ENCODE measurements at places on chromosomes 7 and 10. TPM values are rescaled to one million over a fixed set of nuclear protein-coding genes. Genes with fewer than 3 reads are reported as not detected.

- H3K4me1 ChIP-seq, result peaks cover 22% of the 10 kb centered on the region
- DNase-seq, result no peak
- no peaks in the 10 kb centered on the region for H3K36me3 ChIP-seq
Measured at GRCh38 chr7:73839743-73840714, 2.3 kb downstream of the METTL27 start.

GRCh38 chr10:129134371-129134770 lies 332.7 kb upstream of the MGMT start:
- no peak for DNase-seq
- H3K4me1 ChIP-seq, result no peaks in the 10 kb centered on the region
- no peaks in the 10 kb centered on the region for H3K36me3 ChIP-seq
- H3K27ac ChIP-seq, result no peak overlapping the region
- H3K4me3 ChIP-seq, result no peak overlapping the region

The HERC4 gene
- total RNA-seq, result 63.6 TPM

GRCh38 chr10:96261132-96261531 lies 10.2 kb downstream of the BLNK start:
- H3K36me3 ChIP-seq, result no peaks in the 10 kb centered on the region
- H3K4me1 ChIP-seq, result peaks cover 28% of the 10 kb centered on the region
- DNase-seq, result no peak
- H3K27me3 ChIP-seq, result no peaks in the 10 kb centered on the region

- H3K27ac ChIP-seq, result no peak overlapping the region
- no peaks in the 10 kb centered on the region for H3K36me3 ChIP-seq
- H3K27me3 ChIP-seq, result no peaks in the 10 kb centered on the region
- no peak overlapping the region for H3K4me3 ChIP-seq
- peaks cover 2% of the 10 kb centered on the region for H3K4me1 ChIP-seq
Measured at GRCh38 chr10:23362879-23363792, 18.5 kb upstream of the C10orf67 start.

The CALHM1 gene
- total RNA-seq, result 0.15 TPM

DNA sequence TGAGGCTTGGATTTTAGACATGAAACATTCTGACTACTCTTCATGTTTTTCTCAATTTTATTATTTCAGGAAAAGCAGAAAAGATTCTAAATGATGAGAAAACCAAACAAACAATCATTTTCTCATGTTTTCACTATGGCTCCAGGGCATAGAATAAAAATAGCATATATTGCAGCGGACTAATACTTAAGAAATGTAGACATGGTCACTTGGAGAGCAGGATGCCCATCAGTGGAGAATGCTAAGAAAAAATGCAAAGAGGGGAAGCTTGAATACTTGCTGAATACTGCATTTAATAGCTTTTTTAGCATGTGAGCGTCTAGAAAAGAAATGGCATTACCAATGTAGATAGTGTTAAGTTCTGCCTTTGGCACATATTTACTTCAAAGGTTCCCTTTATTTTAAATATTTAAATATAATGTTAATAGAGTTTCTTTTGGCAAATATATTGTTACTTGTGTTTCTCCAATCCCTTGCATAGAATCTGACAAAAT lies 107.9 kb downstream of the PPP1R17 start:
- no peak for DNase-seq
- no peak overlapping the region for H3K4me3 ChIP-seq
- no peaks in the 10 kb centered on the region for H3K27me3 ChIP-seq
- H3K36me3 ChIP-seq, result no peaks in the 10 kb centered on the region

DNA sequence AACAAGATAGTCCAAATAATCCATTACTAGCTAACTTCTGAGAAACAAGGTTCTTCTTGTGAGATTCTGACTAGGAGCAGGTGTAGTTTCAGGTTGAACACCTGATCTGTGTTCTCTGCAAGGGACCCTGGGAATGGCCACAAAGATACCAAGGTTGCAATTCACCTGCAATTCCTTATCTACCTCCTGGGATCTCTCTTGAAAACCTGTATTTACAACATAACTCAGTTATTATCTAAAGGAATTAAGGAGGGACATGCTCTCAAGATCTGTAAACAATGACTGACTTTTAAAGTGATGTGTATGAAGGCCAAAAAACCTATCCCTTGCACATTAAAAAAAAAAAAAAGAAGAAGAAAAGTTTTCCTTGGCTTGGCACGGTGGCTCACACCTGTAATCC lies 54.8 kb downstream of the ABLIM1 start:
- H3K27ac ChIP-seq, result peak overlapping the region; percentile 28
- DNase-seq, result no peak
- H3K36me3 ChIP-seq, result peaks cover 14% of the 10 kb centered on the region
- H3K4me1 ChIP-seq, result peaks cover 24% of the 10 kb centered on the region
- H3K4me3 ChIP-seq, result no peak overlapping the region

- H3K4me3 ChIP-seq, result no peak overlapping the region
- no peaks in the 10 kb centered on the region for H3K4me1 ChIP-seq
- no peak overlapping the region for H3K27ac ChIP-seq
- H3K36me3 ChIP-seq, result no peaks in the 10 kb centered on the region
Measured at GRCh38 chr7:120442838-120443237, 169.9 kb downstream of the KCND2 start.

DNA sequence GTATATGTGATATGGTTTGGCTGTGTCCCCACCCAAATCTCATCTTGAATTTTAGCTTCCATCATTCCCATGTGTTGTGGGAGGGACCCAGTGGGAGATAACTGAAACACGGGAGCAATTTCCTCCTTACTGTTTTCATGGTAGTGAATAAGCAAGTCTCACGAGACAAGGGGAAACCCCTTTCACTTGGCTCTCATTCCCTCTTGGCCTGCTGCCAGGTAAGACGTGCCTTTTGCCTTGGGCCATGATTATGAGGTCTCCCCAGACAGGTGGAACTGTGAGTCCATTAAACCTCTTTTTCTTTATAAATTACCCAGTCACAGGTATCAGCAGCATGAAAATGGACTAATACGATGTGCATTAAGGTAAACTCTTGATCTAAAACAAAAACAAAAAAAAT lies 357.1 kb upstream of the AOAH start:
- H3K36me3 ChIP-seq, result no peaks in the 10 kb centered on the region
- H3K4me3 ChIP-seq, result no peak overlapping the region
- no peak overlapping the region for H3K27ac ChIP-seq
- peaks cover 16% of the 10 kb centered on the region for H3K4me1 ChIP-seq

The TRIM73 gene
- total RNA-seq, result 5.6 TPM

GRCh38 chr7:151274936-151275812 lies 26.7 kb upstream of the SMARCD3 start:
- no peak for DNase-seq
- peaks cover 41% of the 10 kb centered on the region for H3K4me1 ChIP-seq
- no peaks in the 10 kb centered on the region for H3K36me3 ChIP-seq

GRCh38 chr7:115840702-115841101 lies 189.9 kb downstream of the TFEC start:
- H3K27me3 ChIP-seq, result no peaks in the 10 kb centered on the region
- H3K4me3 ChIP-seq, result no peak overlapping the region
- no peaks in the 10 kb centered on the region for H3K4me1 ChIP-seq
- no peak overlapping the region for H3K27ac ChIP-seq

The MNX1 gene
- 0.74 TPM for total RNA-seq

The PVRIG gene
- total RNA-seq, result not detected

The OR9A2 gene
- not detected for total RNA-seq

DNA sequence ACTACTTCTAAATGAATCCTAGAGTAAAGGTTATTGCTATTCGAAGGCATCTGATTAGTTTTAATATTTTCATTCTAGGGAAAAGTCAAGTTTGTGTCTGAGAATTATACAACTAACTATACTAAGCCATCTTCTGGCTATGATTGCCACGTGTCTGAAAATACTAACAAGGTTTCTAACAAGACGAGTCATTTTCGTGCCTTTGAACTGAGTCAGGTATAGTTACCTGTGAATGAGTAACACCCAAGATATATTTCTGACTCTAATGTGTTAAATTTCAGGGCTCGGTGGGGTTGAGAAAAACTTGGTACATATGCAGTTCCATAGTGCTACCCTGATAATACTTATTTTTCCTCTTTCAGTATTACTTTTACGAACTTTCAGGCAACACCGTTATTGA lies 35.5 kb downstream of the TASOR2 start:
- no peaks in the 10 kb centered on the region for H3K27me3 ChIP-seq
- H3K27ac ChIP-seq, result no peak overlapping the region
- H3K36me3 ChIP-seq, result peaks cover 29% of the 10 kb centered on the region

- H3K27me3 ChIP-seq, result peaks cover 5% of the 10 kb centered on the region
- DNase-seq, result no peak
- no peak overlapping the region for H3K27ac ChIP-seq
- H3K4me3 ChIP-seq, result no peak overlapping the region
- no peaks in the 10 kb centered on the region for H3K36me3 ChIP-seq
Measured at GRCh38 chr10:50929670-50930069, 44.2 kb upstream of the A1CF start.

DNA sequence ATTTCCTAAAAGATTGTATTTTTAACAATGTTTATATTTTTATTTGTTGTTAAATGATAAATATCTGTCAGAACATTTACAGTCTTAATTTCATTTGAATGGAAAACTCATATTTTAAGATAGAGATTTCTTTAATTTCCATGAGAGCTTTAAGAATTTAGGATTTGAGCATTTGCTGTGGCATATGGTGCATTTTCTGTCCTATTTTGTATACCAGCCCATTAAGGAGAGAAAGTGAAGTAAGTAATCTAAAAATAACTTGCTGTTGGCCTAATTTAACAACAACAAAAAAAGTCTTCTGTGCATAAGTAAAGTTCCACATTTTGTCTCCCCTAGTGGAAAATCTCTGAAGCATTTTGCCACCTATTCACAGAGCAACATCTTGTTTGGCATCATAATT lies 190.9 kb upstream of the PPP1R3A start:
- no peaks in the 10 kb centered on the region for H3K36me3 ChIP-seq
- DNase-seq, result no peak
- no peaks in the 10 kb centered on the region for H3K4me1 ChIP-seq

DNA sequence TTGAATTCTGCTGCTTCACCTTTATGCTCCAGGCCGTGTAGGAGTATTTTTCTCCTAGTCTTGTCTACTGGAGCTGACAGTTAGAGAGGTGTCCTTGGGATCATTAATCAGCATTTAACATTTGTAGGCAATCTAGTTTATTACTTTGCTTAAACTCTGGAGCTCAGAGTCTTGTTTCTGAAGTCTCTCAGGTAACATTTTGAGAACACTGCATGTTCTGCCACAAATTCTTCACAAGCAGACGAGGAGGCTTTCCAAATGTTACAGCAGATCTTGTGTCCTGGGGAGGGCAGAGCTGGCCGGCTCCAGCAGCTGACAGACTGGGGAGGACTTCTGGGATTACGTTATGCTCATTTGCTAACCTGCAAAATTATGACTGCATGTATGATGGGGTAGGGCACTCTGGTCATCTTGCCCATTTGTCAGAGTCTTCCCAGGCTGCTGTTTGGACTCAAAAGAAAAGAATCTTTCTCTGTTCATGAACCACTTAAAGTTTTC lies 50.5 kb downstream of the GALNT17 start:
- no peak for DNase-seq
- no peaks in the 10 kb centered on the region for H3K4me1 ChIP-seq
- no peak overlapping the region for H3K27ac ChIP-seq
- H3K36me3 ChIP-seq, result no peaks in the 10 kb centered on the region
- H3K27me3 ChIP-seq, result no peaks in the 10 kb centered on the region

- H3K36me3 ChIP-seq, result peaks cover 97% of the 10 kb centered on the region
- H3K4me1 ChIP-seq, result no peaks in the 10 kb centered on the region
- no peak for DNase-seq
Measured at GRCh38 chr10:5744849-5745248, 60.2 kb downstream of the TASOR2 start.

GRCh38 chr10:72329290-72330068 lies 25.2 kb downstream of the DNAJB12 start:
- H3K4me1 ChIP-seq, result peaks cover 88% of the 10 kb centered on the region
- no peak overlapping the region for H3K4me3 ChIP-seq
- no peaks in the 10 kb centered on the region for H3K27me3 ChIP-seq
- DNase-seq, result peak; percentile 70

The PNLIP gene
- not detected for total RNA-seq

The CPA2 gene
- not detected for total RNA-seq

The PNLIPRP3 gene
- total RNA-seq, result not detected

The MACROH2A2 gene
- total RNA-seq, result 6.6 TPM

The TBC1D12 gene
- total RNA-seq, result 12.5 TPM

The MYL10 gene
- total RNA-seq, result not detected

The ITIH2 gene
- total RNA-seq, result 0.32 TPM

The OR2A42 gene
- not detected for total RNA-seq

DNA sequence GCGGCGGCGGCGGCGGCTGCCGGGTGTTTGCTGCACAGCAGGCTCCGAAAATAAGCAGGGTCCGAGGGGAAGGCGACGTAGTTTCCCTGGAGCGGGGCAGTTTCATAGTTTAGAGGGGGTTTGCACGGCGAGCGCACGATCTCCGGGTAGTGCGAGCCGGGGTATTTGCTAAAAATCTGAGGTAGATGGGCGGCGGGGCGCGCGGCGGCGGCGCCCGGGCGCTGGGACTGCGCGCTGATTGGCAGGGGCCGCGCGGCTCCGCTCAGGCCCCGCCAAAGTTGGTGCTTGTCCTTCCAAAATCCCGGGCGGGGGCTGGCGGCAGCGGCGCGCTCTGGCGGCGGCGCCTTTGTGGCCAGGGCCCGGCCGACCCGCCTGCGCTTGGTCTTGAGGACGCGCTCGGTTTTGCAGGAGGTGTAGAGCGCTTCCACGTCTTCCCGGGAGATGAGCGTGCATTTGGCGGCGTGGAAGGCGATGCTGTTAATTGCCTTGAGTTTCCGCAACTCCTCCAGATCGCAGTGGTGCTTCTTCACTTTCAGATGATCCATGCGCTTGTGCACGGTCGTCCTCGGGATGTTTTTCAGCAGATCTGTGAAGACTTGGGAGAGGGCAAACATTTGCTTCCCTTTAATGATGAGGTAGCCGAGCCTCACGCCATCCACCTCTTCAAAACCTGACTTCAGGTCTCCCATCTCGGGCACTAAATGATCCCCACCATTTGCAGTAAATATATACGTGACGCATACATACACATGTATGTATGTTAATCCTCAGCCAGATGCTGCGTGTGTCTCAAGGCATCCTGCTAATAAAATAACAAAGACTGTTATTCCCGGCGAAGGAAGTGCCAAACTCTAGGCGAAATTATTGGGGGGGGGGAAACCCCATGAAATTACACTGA lies 8.1 kb downstream of the SKIDA1 start:
- H3K27ac ChIP-seq, result peak overlapping the region; percentile 76
- H3K4me3 ChIP-seq, result peak overlapping the region; percentile 66
- no peaks in the 10 kb centered on the region for H3K36me3 ChIP-seq
- peak; percentile 71 for DNase-seq

The OIT3 gene
- total RNA-seq, result 0.18 TPM

DNA sequence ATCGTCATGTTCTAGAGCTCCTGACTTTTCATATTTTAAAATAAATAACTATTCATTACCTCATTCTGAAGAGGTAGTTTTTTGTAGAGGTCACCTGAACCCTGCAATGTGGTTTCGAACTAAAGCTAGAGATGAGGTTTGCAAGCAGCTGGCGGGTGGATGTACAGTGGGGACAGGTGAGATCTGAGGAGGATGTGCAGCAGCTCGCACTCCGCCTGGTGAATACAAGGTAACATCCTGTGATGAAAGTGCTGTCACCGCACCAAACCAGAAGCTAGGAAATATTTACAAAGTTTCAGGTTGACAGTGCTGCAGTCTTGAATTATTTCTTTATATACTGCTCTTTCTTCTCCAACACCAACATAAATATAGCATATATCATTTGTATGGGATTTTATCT lies 26.5 kb downstream of the NDUFB2 start:
- H3K27ac ChIP-seq, result no peak overlapping the region
- DNase-seq, result no peak
- H3K4me1 ChIP-seq, result peaks cover 9% of the 10 kb centered on the region
- H3K36me3 ChIP-seq, result peaks cover 18% of the 10 kb centered on the region
- H3K27me3 ChIP-seq, result no peaks in the 10 kb centered on the region

The ORC5 gene
- 16.0 TPM for total RNA-seq

GRCh38 chr7:141128931-141129330 lies 55.1 kb downstream of the TMEM178B start:
- no peak overlapping the region for H3K4me3 ChIP-seq
- no peaks in the 10 kb centered on the region for H3K27me3 ChIP-seq
- no peaks in the 10 kb centered on the region for H3K36me3 ChIP-seq
- DNase-seq, result no peak

Data from lower lobe of right lung (tissue), 2 donors.